ENCODE measurements at places on chromosomes 4 and X.
A peak's percentile ranks its signal among the peaks of the same experiment; 100 is the strongest.

- DNase-seq: no peak
Measured at GRCh38 chrX:48848847-48849246, 13.4 kb upstream of the PCSK1N start.

- no peak for DNase-seq
Measured at GRCh38 chr4:118910221-118910620, 21.6 kb downstream of the SYNPO2 start.

DNA sequence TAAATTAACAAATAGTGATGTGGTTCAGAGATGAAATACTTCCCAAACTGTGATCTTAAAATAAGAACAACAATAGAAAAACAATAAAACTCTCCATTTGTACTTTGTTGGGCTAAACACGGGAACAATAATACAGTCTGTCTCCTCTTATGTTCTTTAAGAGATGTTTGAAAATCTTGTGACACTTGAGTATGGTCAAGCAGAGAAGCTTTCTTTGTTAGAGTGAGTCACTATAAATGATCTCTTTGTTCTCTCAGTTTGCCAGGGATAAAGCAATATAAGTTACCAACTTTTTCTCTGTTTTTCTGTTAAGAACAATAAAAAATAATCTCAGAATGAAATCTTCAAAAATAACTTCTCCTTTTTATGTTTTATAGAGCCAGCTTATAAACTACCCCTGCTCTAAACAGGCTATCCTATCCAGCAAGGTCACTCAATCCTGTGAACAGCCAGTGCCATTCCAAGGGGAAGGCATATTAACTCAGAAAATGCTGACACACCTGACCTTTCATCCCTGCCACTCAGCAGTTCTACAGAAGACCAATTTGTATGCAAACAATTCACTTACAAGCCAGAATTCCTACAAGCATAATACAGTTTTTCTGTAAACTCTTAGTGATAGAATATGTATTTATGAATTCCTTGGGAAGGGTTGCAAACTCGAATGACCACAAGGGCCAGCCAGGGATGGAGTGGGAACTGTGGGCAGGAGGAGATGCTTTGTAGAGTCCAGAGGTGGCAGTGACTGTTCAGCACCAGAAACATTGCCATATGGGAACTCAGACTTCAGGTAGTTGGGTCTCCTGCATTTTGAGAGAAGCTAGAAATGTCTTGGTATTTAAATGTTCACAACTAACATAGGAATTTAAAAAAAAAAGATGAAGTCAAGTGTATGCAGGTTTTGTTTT, 52.2 kb downstream of the AFM start:
- no peak for DNase-seq

DNA sequence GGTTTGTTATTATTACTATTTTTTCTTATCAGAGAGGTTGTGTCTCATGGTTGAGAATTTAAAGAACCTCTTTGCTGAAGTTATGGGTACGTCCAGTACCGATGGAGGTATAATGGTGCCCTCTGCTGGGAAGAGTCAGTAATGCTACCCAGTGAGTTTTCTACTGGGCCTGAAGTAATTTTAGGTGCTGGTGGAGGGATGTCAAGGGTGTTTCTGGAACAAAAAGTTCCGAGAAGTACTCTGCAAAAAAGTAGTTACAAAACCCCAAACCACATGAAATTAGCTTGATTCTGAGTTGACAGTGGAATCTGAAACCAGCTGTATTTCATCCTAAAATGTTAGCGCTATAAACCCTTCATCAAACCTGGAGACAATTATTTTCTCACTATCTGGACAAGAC, 102.5 kb upstream of the MID1 start:
- DNase-seq: peak; percentile 49

DNA sequence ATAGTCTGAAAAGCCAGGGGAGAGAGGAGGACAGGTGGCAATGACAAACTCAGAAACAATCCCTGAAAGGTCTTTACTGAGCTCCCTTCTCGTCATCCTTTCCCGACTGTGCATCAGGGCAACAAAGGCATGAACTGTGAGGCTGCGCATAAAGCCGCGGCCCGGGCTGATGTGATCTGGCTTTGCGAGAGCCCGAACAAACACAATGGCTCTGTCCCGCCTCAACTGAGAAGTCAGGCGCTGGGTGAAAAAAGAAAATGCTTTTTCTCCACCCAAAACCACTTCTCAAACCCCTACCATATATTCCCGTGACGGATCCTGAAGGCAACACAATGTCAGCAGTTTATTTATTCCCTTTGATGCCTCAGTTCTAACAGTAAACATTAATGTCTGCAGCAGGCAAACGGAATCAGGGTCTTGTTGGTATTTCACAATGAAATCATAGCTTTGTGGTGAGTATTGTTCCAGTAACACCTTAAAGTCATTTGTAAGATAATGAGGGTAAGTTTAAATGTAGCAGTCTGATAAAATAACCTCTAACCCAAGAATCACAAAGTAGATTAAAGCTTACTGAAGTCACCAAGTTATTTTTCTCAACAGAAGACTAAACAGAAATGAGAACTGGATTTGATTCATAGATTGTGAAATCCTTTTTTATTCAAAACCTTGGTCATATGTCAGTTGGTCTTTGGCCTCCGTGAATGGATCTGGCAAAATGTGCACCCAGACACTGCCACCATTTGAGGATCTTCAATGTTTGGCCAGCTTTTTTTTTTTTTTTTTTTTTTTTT, 67.4 kb downstream of the APBB2 start:
- peak; percentile 82 for DNase-seq

DNA sequence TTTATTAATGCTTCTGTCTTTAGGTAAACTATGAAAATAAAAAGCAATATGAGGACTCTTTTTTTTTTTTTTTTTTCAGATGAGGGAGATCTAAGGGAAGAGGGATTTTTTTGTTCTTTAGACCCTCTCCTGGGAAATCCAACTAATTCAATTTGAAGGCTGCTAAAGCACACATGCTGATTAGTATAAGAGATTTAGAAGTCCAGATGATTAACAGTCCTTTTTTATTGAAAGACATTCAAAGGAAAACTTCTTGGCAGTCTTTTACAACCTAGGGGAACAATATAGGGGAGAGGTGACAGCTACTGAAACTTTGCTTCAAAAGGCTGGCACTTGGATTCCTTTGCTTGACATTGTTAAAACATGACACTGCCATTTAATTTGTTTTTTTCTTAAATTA, 602.5 kb downstream of the RAPGEF2 start:
- no peak for DNase-seq

GRCh38 chrX:53082773-53083616, 828 bp downstream of the TSPYL2 start:
- DNase-seq: no peak

GRCh38 chr4:100547541-100548199, 29.8 kb upstream of the EMCN start:
- no peak for DNase-seq

GRCh38 chrX:107970073-107970472, 12.1 kb downstream of the TEX13B start:
- no peak for DNase-seq

- no peak for DNase-seq
Measured at GRCh38 chrX:120660637-120661036, 30.8 kb upstream of the C1GALT1C1 start.

GRCh38 chr4:55132775-55133174, 7.4 kb upstream of the KDR start:
- DNase-seq: no peak

Measured in M059J (cell line).